ENCODE measurements at places on chromosomes 2 and 18. TPM values are rescaled to one million over a fixed set of nuclear protein-coding genes. Genes with fewer than 3 reads are reported as not detected.

GRCh38 chr2:128807317-128807716, 488.6 kb upstream of the HS6ST1 start:
- no peak overlapping the region for H3K4me3 ChIP-seq
- DNase-seq, result no peak
- no peaks in the 10 kb centered on the region for H3K36me3 ChIP-seq
- H3K27ac ChIP-seq, result no peak overlapping the region
- no peaks in the 10 kb centered on the region for H3K4me1 ChIP-seq
- peaks cover 5% of the 10 kb centered on the region for H3K27me3 ChIP-seq

- no peak overlapping the region for H3K27ac ChIP-seq
- H3K4me1 ChIP-seq, result peaks cover 9% of the 10 kb centered on the region
- H3K27me3 ChIP-seq, result no peaks in the 10 kb centered on the region
- no peak for DNase-seq
Observed at GRCh38 chr2:47984041-47984440, 77.7 kb upstream of the FBXO11 start.

Gene CD28
- 0.19 TPM for polyA plus RNA-seq

GRCh38 chr2:71932037-71932779, 215.5 kb downstream of the CYP26B1 start:
- peaks cover 13% of the 10 kb centered on the region for H3K27me3 ChIP-seq
- H3K4me1 ChIP-seq, result no peaks in the 10 kb centered on the region
- no peak for DNase-seq
- no peak overlapping the region for H3K4me3 ChIP-seq
- H3K27ac ChIP-seq, result no peak overlapping the region
- H3K36me3 ChIP-seq, result no peaks in the 10 kb centered on the region

DNA sequence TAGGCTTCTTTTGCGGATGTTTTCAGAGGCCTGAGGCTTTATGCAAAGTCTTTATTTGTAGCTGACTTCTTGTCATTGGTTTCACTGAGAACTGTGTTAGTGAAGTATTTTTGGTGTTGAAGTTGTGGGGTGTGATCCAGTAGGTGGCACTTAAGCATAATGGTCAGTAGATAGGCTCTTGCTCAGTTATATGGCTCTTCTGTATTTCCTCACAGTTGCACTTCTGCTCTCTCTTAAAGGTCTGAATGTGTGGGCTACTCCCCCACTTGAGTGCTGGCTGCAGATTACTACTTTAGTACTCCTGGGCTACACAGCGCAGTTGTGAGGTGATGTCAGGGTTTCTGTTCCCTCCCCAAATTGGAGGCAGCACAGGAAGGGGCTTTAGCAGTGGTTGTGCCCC, 133.8 kb upstream of the SCN7A start:
- no peak for DNase-seq
- no peaks in the 10 kb centered on the region for H3K36me3 ChIP-seq
- H3K27ac ChIP-seq, result no peak overlapping the region
- H3K27me3 ChIP-seq, result no peaks in the 10 kb centered on the region

- no peak overlapping the region for H3K27ac ChIP-seq
- H3K27me3 ChIP-seq, result no peaks in the 10 kb centered on the region
- peak; percentile 11 for DNase-seq
Observed at GRCh38 chr18:74163019-74163660, 14.8 kb downstream of the TIMM21 start.

Gene FSHR
- not detected for polyA plus RNA-seq

Gene DHRS9
- polyA plus RNA-seq, result not detected

GRCh38 chr2:85961053-85961452, 72.3 kb upstream of the ST3GAL5 start:
- no peak overlapping the region for H3K4me3 ChIP-seq
- H3K27me3 ChIP-seq, result no peaks in the 10 kb centered on the region
- no peak for DNase-seq
- no peak overlapping the region for H3K27ac ChIP-seq

Gene PAIP2B
- polyA plus RNA-seq, result 5.1 TPM

DNA sequence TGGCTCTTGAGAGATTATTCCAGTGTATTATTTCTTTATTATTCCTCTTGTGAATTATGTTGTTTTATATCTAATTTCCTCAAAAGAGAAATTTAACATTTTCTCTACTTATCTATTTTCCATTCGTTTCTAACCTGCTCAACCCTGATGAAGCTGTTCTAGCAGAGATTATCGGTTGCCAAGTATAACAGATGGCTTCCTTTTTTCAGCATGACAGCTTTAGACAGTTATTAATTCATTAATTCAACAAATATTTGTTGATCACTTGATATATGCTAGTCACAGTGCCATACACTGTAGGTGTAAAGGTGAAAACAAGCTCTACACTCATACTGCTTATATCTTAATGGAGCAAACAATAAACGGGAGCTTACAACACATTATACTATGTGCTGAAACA, 137.9 kb upstream of the UBE2E3 start:
- no peak overlapping the region for H3K4me3 ChIP-seq
- DNase-seq, result no peak
- H3K27ac ChIP-seq, result no peak overlapping the region
- no peaks in the 10 kb centered on the region for H3K27me3 ChIP-seq

DNA sequence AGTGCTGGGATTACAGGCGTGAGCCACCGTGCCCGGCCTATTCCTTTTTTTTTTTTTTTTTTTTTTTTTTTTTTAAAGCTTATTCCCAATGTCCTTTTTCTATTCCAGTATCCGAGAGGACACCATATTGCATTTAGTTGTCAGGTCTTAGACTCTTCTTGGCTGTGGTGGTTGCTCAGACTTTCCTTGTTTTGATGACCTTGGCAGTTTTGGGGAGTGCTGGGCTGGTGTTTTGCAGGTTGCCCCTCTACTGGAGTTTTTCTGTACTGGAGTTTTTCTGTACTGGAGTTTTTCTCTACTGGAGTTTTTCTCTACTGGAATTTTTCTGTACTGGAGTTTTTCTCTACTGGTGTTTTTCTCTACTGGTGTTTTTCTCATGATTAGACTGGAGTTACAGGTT, 149.2 kb downstream of the TANC1 start:
- no peak for DNase-seq
- peaks cover 9% of the 10 kb centered on the region for H3K4me1 ChIP-seq
- H3K4me3 ChIP-seq, result no peak overlapping the region
- H3K27me3 ChIP-seq, result peaks cover 6% of the 10 kb centered on the region
- H3K27ac ChIP-seq, result no peak overlapping the region

Gene NEURL3
- not detected for polyA plus RNA-seq

DNA sequence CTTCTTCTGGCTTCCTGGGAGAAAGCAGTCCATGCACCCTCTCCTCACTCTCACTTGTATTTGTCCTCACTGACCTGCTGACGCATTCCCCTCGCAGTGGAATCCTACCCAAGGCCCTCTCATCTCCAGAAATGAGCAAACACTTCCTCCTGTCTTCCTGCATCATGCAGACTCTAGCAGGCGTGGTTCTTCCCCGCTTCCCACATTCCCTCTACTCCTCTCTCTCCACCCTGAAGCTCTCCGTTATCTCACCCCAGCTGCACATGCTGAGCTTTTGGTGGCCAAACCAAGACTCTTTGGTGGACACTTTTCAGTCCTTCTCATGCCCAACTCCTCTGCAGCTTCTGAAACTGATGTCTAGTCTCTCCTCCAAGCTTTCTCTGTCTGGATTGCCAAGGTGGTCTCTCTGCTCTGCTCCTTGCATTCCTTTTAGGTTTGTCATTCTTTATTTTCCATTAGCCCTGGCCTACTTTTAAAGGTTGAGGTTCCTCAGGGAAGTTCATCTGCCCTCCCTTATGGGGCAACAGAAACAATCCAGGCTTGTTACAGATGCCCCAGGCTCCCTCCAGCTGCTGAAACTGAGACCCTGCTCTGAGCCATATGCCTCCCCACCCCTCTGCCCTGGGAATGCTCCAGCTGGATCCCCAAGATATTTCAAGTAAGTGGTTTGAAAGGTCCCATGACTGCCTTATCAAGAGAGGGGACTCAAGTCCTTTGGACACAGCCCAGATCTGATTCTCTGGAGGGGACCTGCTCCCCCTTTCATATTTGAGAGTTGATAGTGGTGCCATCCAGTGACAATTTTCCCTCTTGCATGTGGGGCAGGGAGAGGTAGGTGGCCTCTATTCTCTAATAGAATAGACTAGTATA, 835 bp upstream of the IL18RAP start:
- H3K4me1 ChIP-seq, result peaks cover 34% of the 10 kb centered on the region
- H3K27ac ChIP-seq, result no peak overlapping the region
- peaks cover 4% of the 10 kb centered on the region for H3K27me3 ChIP-seq
- DNase-seq, result no peak
- H3K4me3 ChIP-seq, result peak overlapping the region; percentile 40
- H3K36me3 ChIP-seq, result no peaks in the 10 kb centered on the region

- H3K4me1 ChIP-seq, result no peaks in the 10 kb centered on the region
- DNase-seq, result no peak
- H3K27me3 ChIP-seq, result peaks cover 21% of the 10 kb centered on the region
- H3K4me3 ChIP-seq, result no peak overlapping the region
Observed at GRCh38 chr2:86274918-86275275, 62.5 kb downstream of the REEP1 start.

DNA sequence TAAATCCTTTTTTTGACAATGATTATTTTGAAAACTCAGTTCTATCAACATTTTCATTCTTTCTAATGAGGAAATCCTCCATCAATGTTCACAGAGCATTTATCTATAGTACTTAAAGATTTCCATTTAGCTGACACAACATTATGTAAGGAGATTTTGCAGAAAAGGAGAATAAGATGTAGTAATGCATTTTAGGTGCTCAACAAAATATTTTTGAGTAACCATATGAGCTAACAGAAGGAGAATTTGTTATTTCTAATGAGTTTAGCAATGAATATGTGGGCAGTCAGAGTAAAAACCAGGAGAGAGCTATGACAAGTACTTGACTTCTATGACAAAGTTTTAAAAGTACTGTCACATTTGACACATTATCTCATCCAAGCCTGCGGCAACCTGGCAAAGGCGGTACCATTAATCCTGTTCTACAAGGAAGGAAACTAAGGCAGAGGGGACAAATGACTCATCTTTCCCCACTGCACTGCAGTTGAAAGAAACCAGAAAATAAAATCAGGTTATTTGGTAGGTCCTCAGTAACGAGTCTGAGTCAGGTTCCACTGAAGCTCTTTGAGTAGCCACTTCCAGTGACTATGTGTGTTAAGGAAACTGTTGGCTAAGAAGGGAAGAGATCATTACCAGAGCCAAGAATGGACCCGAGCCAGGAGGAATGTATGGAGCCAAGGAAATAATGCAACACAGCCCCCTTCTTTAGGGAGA, 134.1 kb upstream of the ITGB6 start:
- no peak overlapping the region for H3K4me3 ChIP-seq
- DNase-seq, result no peak
- no peaks in the 10 kb centered on the region for H3K27me3 ChIP-seq
- H3K36me3 ChIP-seq, result no peaks in the 10 kb centered on the region

GRCh38 chr2:169928463-169928864, 101.2 kb downstream of the UBR3 start:
- peak; percentile 12 for DNase-seq
- no peak overlapping the region for H3K27ac ChIP-seq
- H3K4me1 ChIP-seq, result no peaks in the 10 kb centered on the region
- H3K4me3 ChIP-seq, result no peak overlapping the region
- H3K27me3 ChIP-seq, result no peaks in the 10 kb centered on the region

Gene TUBB8B
- not detected for polyA plus RNA-seq

Gene SFXN5
- 2.5 TPM for polyA plus RNA-seq

DNA sequence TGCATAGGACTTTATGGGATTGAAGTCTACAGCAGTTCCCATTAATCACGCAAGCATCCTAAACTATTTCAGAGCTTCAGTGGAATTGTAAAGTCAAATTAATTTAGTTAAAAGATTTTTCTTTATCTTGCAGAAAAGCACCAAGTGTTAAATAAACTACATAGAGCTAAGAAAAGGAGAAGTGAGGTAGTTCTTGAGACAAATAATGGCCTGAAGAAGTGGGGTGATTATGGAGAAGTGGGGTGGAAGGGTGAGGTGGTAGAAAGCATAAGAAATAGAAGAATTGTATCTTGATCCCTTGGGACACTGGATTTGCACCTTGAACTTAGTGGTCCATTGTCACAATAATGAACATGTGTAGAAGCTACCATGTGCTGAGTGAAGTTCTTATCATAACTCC, 121.7 kb upstream of the LINC00305 start:
- DNase-seq, result no peak
- H3K4me1 ChIP-seq, result peaks cover 7% of the 10 kb centered on the region
- H3K27me3 ChIP-seq, result no peaks in the 10 kb centered on the region

- no peaks in the 10 kb centered on the region for H3K27me3 ChIP-seq
- H3K4me3 ChIP-seq, result no peak overlapping the region
- DNase-seq, result no peak
- H3K27ac ChIP-seq, result no peak overlapping the region
- no peaks in the 10 kb centered on the region for H3K36me3 ChIP-seq
- H3K4me1 ChIP-seq, result no peaks in the 10 kb centered on the region
Observed at GRCh38 chr2:58928391-58928790, 687.3 kb upstream of the FANCL start.

DNA sequence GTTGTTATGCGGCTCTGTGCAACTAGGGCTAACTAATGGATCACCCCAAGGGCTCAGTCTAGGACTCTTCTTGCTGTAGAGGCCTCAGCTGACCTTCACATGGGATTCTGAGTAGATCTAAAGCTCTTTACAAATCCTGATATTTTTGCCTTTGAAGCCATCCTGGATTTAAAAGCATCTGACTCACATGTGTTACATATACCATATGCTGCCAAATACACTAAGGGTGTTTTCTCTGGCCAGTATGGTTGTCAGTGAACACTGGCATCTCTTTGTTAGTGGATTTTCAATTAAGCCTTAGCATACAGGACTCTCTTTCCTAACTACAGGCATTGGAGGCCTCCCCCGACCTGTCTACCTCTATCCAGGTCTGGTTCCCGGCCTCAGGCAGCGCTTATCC, 992.8 kb upstream of the FANCL start:
- no peaks in the 10 kb centered on the region for H3K36me3 ChIP-seq
- peaks cover 19% of the 10 kb centered on the region for H3K4me1 ChIP-seq
- no peaks in the 10 kb centered on the region for H3K27me3 ChIP-seq
- no peak for DNase-seq
- H3K4me3 ChIP-seq, result no peak overlapping the region

Gene FAM124B
- polyA plus RNA-seq, result not detected

GRCh38 chr2:25252291-25253152, 84.1 kb upstream of the POMC start:
- no peaks in the 10 kb centered on the region for H3K27me3 ChIP-seq
- peak overlapping the region; percentile 92 for H3K4me3 ChIP-seq
- DNase-seq, result peak; percentile 56

DNA sequence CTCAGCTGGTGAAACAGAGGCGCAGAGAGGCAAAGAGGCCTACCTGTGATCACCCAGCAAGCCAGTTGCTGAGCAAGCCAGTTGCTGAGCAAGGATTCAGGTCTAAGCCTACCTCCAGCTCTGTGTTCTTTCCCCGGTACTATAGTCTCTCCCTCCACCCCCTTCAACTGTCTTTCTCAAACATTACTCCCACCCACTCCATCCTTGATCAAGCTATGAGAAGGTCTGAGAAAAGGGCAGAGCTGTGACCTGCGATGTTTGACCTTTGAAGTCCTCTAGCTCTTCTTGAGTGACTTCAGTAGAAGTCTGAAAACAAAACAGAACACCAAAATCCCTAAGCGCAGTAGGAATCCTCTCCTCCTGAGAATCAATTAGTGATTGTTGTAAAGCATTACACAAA, 665.2 kb upstream of the ID2 start:
- H3K36me3 ChIP-seq, result no peaks in the 10 kb centered on the region
- no peak for DNase-seq
- no peaks in the 10 kb centered on the region for H3K4me1 ChIP-seq
- no peak overlapping the region for H3K4me3 ChIP-seq
- no peaks in the 10 kb centered on the region for H3K27me3 ChIP-seq

GRCh38 chr18:389658-390357, 110.7 kb downstream of the COLEC12 start:
- no peak overlapping the region for H3K4me3 ChIP-seq
- no peaks in the 10 kb centered on the region for H3K4me1 ChIP-seq
- DNase-seq, result no peak
- peaks cover 25% of the 10 kb centered on the region for H3K27me3 ChIP-seq
- H3K27ac ChIP-seq, result no peak overlapping the region
- no peaks in the 10 kb centered on the region for H3K36me3 ChIP-seq

GRCh38 chr2:55014962-55015939, 35.0 kb downstream of the RTN4 start:
- H3K27ac ChIP-seq, result peak overlapping the region; percentile 19
- H3K4me3 ChIP-seq, result no peak overlapping the region
- no peaks in the 10 kb centered on the region for H3K36me3 ChIP-seq
- H3K4me1 ChIP-seq, result peaks cover 51% of the 10 kb centered on the region

Measured in naive B cell (primary cell).